Uterine smooth muscle cell (primary cell): ENCODE measurements at places on chromosomes 2 and 18. TPM values are rescaled to one million over a fixed set of nuclear protein-coding genes. Genes with fewer than 3 reads are reported as not detected.

The IL18RAP gene
- not detected in 2 replicates for total RNA-seq

The CAPN14 gene
- total RNA-seq = 0.11 and 0.12 TPM in 2 replicates

The GCKR gene
- total RNA-seq = 0.12 and 0.22 TPM in 2 replicates

The PRADC1 gene
- total RNA-seq = 12.1 and 28.1 TPM in 2 replicates

The PRKAG3 gene
- not detected in 2 replicates for total RNA-seq

The SPR gene
- total RNA-seq = 18.6 and 23.6 TPM in 2 replicates

The CPO gene
- 0.12 TPM in 1 of 2 replicates, not detected in the other for total RNA-seq

The KANSL3 gene
- 47.0 and 47.5 TPM in 2 replicates for total RNA-seq

The PROM2 gene
- total RNA-seq = 0.11 and 0.25 TPM in 2 replicates

The SERPINB11 gene
- not detected in 2 replicates for total RNA-seq

The HOXD9 gene
- 0.66 and 0.75 TPM in 2 replicates for total RNA-seq

The DQX1 gene
- 0.11 and 0.12 TPM in 2 replicates for total RNA-seq

The SKOR2 gene
- not detected in 2 replicates for total RNA-seq

The ZFP36L2 gene
- 6.5 and 7.1 TPM in 2 replicates for total RNA-seq

The CRYBA2 gene
- total RNA-seq = not detected in 2 replicates

The ANKRD30B gene
- 0.12 and 0.55 TPM in 2 replicates for total RNA-seq

The CTAGE1 gene
- total RNA-seq = not detected in 2 replicates
